ENCODE measurements at places on chromosomes 1 and 21.

DNA sequence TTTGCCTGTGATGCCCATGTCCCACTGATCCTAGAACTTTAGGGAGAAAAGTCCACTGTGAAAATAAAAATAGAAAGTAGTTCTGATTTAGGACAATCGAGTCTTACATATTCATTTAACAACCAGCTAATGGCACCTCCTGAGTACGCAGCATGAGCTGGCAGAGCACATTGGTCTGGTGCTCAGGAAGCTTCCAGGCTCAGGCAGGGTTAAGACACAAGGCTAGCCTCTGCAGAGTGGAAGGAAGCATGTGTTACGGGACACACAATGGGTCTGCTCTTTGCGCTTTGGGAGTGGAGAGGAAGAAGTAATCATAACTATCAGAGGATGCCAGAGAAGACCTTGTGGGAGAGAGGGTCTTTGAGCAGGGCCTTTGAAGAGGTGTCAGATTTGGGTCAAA is 4.2 kb upstream of the KLHDC8A start:
- no peak for DNase-seq

DNA sequence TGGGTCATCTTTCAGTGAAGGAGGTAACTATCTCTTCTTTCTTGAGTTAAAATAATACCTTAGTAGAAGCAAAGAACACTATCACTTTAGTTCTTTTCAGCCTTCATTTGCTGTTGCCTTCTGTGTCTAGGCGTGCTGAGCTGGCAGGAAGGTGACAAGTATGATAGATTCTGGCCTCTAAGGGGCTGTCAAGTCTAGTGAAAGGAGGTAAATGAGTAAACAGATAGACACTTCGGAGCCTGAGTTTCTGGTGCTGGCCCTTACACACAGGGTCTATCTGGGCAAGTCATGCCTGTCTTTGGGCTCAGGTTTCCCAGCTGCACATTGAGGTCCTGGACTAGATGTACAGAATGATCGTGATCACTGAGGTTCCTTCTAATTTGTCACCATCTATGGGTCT is 89.3 kb downstream of the ROR1 start:
- DNase-seq: no peak

GRCh38 chr1:93042187-93043056 is 36.7 kb upstream of the MTF2 start:
- DNase-seq: no peak

- no peak for DNase-seq
Measured at GRCh38 chr1:185957441-185958363, 223.5 kb downstream of the HMCN1 start.

GRCh38 chr1:157310401-157310800 is 172.2 kb upstream of the ETV3 start:
- DNase-seq: no peak
